CD4-positive, alpha-beta T cell treated with Interleukin-21 for 1 hour (primary cell): ENCODE measurements at places on chromosomes 6 and 20.
A peak's percentile ranks its signal among the peaks of the same experiment; 100 is the strongest.

- peak; percentile 42 for DNase-seq
Measured at GRCh38 chr6:491233-491632, 99.7 kb downstream of the IRF4 start.

- DNase-seq, result no peak
Measured at GRCh38 chr6:72631480-72631879, 9.6 kb downstream of the KCNQ5 start.

GRCh38 chr6:16903470-16903869 lies 142.2 kb upstream of the ATXN1 start:
- no peak for DNase-seq

GRCh38 chr6:109628158-109629000 lies 62.6 kb downstream of the AK9 start:
- DNase-seq, result no peak

DNA sequence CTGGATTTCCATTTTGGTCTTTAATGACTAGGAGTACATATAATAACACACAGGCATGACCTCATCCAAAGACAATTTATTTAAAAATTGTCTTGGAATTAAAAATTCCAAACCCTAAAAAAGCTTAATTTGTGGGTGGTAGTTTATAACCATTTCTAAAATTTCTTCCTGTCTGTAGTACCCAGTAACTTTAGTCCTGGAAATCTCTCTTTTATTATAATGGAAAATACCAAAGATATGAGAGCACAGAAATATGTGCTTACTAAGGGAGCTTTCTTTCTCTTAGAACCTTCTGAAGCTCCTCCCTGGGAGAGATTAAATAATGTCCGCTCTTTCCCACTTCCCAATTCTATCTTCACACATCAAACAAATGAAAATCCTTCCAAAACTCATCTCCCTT lies 70.5 kb upstream of the PRL start:
- no peak for DNase-seq
